ENCODE measurements at places on chromosomes 12 and 14.

GRCh38 chr12:10220398-10221077 lies 7.9 kb downstream of the GABARAPL1 start:
- peak; percentile 65 for DNase-seq

GRCh38 chr14:61644834-61645233 lies 50.5 kb upstream of the HIF1A start:
- no peak for DNase-seq

DNA sequence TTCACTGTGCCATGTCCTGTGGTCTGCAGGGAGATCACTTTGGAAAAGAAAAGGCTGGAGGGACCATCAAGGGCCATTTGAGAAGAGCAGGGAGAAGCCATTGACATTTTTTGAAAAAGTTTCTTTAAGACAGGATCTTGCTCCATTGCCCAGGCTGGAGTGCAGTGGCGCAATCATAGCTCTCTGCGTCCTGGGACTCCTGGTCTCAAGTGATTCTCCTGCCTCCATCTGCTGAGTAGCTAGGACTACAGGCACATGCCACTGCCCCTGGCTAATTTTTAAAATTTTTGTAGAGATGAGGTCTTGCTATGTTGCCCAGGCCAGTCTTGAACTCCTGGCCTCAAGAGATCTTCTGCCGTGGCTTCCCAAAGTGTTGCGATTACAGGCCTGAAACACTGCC lies 32.3 kb downstream of the PTHLH start:
- DNase-seq: no peak

DNA sequence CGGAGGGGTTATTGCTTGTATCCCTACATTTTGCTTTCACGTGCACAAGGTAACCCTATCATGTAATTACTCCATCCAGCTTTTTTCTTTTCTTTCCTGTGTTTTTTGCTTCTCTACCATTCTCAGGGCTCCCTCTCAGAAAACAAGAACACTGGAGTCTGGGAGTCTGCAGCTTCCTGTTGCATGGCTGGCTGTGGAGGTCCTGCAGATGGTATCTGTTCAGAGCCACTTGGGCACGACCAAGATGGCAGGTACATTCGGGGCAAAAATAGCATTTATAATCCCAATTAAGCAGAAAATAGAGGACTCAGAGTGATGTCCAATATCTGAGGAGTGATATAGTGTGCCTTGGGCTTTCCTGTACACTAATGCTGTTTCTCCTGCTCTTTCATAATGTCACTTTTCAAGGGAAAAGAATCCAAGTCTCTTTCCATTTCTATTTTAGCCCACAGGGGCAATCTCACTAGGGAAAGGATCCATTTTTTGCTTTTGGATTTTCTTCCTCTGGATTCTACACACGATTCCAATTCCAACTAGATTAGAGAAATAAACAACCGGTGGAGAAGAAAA lies 3.2 kb upstream of the NUMB start:
- DNase-seq: no peak

- no peak for DNase-seq
Observed at GRCh38 chr12:10454531-10454930, 1.4 kb upstream of the KLRC1 start.

GRCh38 chr14:64979336-64980074 lies 7.2 kb upstream of the FNTB start:
- DNase-seq: peak; percentile 39

- DNase-seq: no peak
Observed at GRCh38 chr14:68877993-68878575, 85.2 kb upstream of the ZFP36L1 start.

GRCh38 chr14:44699391-44699790 lies 192.3 kb upstream of the FSCB start:
- DNase-seq: no peak

DNA sequence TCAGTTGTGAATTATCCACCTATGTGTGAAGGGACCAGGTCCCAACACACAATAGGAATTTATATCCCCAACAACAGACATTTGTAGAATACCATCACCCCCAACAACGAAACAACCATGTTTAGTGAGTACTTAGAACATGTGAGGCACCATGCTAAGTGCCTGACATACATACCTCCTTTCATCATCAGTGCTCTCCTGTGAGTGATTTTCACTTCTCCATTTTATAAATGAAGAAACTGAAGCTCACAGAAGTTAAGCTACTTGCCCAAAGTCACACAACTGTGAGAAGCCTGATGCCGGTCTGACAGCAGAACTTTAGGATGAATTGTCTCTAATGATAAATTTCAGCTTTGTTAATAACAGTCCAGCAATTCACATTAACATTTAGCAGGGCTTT lies 35.4 kb downstream of the SPTB start:
- no peak for DNase-seq

DNA sequence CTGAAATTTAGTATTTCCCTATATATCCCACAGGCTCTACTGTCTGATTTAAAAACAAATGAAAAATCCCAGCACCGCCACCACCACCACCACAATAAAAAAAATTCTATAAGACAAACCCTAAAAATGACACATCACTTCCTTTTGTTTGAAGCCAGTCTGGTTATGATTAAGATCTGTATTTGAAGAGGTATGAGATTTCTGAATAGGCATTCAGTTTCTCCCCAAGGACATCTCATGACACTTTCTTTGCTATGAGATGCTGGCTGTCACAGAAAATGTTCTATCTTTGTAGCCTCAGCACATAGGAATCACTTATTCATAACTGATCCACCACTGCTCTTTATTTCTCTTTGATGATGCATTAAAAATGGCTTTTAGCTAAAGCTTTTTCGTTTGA lies 1071.0 kb downstream of the SLC6A15 start:
- peak; percentile 5 for DNase-seq

- DNase-seq: peak; percentile 39
Observed at GRCh38 chr12:27968972-27969623, 3.4 kb downstream of the PTHLH start.

GRCh38 chr14:32720927-32721326 lies 217.8 kb upstream of the NPAS3 start:
- DNase-seq: no peak

- no peak for DNase-seq
Observed at GRCh38 chr12:24664161-24664880, 284.6 kb downstream of the BCAT1 start.

DNA sequence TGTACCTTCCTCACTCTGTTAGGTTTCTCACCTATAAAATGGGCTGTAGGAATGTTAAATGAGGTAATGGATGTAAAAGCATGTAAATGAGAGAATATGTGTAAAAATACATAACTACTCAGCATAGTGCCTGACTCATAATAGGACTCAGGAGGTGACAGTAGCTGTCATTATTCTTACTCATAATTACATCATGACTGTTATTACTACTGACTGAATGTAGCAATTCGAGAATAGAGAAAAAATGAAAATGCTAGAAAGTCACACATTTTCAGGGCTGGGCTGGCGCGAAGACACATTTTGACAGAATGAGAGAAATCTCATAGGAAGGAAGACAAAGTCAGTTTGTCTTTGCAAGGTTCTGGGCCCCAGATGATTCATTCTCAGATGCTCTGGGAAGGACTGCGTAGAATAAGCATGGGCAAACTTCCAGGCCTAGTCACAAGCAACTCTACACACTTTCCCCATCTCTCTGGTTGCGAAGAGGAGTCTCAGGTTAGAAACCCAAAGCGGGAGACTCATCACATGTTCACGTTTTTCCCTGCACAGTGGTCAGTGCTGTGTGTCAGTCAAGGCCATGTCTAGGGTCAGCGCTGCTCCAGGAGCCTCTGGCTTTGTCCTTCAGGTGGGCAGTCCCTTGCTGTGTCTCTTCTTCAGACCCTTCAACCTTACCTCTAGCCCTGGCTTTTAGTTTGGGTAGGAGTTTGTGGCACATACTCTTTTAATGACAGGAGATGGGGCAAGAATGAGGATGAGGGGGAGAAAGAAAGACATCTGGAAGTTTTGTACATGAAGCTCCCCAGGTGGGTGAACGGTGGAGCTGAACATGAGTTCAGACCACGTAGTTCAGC lies 8.4 kb downstream of the GPRC5A start:
- DNase-seq: peak; percentile 66

DNA sequence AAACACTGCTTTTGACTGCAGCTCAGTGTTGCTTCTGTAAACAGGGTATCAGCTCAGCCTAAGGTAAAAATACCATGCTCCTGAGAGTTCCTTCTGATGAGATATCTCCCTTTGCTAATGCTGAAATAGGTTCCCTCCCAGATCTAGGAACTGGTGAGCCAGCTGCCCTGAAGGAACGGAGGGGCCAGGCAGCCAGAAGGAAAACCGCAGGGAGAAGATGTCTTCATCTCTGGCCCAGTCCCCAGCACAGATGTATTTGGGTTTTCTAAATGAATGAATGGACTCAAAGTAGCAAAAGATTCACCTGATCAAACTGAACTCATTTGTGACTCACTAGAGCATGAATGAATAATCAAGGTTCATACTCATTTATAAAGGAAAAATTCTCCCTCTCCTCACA lies 247.8 kb downstream of the MSRB3 start:
- DNase-seq: no peak

DNA sequence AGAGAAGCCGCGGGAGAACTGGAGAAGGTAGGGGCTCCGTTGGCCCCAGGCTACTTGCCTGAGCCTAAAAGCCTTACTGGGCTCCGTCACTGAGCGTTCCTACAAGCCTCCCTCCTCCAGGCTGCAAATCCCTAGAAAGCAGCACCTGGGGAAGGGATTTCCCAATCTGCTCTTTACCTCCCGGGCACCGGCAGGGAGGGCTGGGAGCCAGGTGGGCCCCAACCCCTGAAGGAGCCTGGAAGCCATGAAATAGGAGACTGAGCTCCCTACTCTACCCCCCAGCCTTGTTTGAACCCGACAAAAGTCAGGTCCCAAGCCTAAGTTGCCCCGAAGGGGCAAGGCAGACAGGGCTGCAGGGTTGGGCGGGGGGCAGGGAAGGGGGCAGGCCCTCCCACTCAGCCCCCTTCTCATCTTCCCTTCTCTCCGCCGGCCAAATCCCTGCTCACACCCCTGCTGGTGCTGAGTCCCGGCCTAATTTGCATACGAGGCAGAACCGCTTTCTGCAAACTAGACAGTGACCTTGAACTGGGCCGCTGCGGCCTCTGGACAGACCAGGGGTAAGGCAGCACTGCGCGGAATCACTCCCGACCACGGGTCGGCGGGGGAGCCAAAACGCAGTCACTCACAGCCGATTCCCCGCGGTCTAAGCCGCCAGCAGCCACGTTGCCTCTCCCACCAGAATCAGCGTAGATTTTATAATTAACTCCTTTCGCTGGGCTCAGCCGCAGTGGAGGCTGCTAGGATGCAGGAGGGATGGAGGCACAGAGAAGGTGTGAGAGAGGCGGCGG lies 3.7 kb upstream of the HOXC12 start:
- DNase-seq: no peak

GRCh38 chr12:15289192-15289591 lies 33.1 kb upstream of the PTPRO start:
- no peak for DNase-seq

DNA sequence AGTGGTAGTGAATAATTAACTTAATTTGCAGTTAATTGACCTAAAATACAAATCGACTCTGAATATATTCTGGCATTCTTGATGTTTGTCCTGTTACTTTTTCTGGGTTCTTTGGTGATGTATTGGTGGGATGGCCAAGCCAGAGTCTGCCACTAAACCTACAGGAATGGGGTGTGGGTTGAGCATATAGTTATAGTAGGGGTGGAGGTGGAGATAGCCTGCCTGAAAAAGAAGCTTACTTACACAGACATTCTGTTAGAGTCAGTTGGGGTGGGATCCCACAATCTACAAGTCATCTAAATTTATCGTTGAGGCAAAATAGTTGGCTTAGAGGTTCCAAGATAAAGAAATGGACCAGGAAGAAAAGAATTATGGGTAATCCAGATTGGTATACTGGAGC lies 787.7 kb downstream of the TMTC2 start:
- DNase-seq: no peak

GRCh38 chr12:2341871-2342270 lies 289.1 kb downstream of the CACNA1C start:
- peak; percentile 74 for DNase-seq

GRCh38 chr12:80192087-80192486 lies 92.8 kb downstream of the OTOGL start:
- no peak for DNase-seq

DNA sequence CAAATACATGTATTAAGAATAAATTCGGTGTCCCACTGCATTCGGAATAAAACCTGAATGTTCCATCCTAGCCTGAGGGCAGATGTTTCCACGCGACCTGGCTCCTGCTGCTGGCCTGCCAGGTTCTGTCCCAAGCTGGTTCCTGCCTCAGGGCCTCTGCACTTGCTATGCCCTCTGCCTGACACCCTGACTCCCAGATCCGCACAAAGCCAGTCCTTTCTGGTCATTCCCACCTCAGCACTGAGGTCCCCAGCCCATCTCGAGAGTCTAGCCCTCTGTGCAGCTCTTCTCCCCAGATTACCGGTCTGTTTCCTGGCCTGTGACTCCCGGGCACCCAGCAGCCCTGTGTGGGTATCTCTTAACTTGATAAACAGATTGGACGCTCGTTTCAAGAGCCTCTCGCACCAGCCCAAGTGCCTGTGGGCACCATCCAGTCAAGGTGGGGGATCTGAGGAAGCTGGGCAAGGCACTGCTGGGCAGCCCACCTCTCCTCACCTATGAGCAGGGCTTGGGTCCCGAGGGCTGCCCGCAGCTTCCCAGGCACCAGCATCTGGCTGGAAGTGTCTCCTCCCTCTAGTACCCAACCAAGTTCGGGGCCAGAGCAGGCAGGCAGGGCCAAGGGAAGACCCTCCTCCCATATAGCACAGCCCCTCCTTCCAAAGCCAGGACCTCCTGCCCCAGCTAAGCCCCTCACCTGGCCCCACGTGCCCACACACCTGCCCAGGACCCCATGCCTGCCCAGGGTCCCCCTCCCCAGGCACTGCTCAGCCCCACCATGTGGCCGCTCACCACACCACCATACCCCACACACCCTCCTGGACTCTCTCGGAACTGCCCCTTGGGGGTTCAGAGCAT lies 132.2 kb downstream of the NCOR2 start:
- DNase-seq: no peak

DNA sequence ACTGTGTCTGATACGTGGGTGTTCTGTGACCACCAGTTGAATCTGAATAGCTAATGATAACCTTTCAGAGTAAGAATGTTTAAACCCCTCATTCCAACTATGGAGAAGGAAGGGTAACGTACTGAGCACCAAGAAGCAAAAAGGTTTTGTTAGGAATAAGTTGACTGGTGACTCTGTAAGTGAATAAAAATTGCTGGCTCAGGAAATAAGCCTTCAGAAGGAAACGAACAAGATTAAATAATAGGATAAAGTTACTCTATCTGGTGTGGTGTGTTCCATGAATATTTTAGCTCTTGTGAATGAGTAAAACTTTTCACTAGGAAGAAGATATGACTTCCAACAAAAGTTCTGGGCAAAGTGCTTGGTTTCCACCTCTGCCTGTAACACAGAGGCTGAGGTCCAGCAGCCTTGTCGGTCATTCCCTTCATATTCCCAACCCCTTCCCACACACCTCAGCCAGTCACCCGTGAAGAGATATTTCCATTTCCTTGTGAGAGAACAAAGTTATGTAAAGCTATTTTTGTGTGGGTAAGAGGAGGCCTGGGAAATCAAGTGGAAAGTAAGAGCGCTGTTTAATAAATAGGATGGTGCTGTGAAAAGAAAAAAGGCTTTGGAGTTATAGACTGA lies 47.1 kb downstream of the ARF6 start:
- no peak for DNase-seq

DNA sequence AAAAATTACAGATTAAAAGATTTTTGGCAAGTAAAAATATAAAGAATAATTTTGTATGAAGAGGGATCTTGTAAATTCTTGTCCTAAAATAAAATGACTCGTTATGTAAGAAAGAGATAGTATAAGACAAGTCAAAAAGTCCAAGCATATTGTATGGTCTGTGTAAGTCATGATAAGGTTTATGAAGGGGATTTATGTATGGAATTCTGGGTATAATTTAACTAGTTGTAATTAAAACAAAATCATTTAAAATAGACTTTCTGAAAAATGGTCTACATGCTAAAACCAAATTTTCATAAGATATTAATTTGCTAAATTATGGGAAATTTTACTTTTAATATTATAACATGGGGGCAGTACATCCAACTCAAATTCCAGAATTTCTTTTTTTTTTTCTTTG lies 17.6 kb upstream of the PEX5 start:
- no peak for DNase-seq
